ENCODE measurements at places on chromosomes 6 and 20. TPM values are rescaled to one million over a fixed set of nuclear protein-coding genes. Genes with fewer than 3 reads are reported as not detected.

WFDC5 gene
- total RNA-seq, result not detected

PSORS1C1 gene
- not detected for total RNA-seq

DNA sequence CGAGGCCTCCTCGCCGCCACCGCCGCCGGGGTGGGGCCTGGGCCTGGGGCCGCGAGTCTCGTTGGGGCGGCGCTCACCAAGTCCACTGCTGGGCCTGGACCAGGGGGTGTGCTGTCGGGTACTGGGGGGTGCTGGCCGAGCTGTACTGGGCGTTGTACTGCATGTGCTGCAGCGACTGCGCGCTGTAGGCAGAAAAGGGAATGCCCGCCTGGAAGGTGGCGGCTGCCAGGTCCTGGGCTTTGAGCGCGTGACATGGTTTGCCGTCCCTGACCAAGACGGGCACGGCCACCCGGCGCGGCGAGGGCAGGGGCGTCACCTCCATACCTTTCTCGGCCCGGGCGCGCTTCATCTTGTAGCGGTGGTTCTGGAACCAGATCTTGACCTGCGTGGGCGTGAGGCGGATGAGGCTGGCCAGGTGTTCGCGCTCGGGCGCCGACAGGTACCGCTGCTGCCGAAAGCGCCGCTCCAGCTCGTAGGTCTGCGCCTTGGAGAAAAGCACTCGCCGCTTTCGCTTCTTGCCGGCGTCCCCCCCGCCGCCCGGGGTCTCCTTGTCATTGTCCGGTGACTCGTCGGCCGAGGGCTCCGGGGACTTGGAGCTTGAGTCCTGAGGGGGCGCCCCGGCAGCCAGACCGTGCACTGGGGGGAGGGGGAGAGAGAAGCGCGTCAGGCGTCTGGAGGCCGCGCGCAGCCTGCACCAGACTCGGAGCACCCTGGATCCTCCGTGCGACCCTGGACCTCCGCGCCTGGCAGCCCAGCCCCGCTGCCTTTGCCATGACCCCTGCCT lies 1.8 kb downstream of the NKX2-2 start:
- no peak for DNase-seq

DNA sequence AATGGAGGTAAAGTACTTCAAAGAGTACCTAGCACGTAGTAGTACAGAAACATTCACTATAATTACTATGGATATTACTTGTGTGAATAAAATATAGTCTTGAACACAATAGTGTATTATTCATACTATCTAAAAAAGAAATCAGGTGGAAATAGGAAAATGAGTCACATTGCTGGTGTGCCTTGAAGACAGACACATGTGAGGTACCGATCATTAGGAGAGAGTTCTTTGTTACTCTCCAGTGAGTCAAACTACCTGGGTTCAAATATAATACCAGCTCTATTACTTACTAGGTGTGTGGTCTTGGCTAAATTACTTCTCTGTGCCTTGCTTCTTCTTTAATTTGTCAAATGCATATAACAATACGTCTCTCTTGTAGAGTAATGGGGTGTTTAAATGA lies 50.8 kb upstream of the BEND6 start:
- DNase-seq, result no peak

DNA sequence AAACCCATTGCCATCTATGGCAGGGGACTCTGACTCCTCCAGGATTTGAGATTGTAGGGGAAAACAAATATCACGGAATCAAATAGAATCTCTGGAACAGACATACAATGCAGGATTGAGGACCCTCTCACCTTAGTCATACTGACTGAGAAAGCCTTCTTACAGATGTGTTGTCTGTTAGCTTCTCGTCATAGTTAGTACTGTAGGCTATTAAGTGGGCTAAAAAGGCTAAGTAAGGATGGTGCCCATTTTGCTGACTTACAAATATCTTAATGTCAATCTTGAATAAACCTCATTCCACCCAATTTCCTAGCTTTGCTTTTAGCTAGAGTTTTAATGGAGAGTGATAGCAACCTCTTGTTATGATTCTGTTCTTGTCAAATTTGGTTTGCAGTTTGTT lies 352.4 kb downstream of the QKI start:
- DNase-seq, result no peak

DNA sequence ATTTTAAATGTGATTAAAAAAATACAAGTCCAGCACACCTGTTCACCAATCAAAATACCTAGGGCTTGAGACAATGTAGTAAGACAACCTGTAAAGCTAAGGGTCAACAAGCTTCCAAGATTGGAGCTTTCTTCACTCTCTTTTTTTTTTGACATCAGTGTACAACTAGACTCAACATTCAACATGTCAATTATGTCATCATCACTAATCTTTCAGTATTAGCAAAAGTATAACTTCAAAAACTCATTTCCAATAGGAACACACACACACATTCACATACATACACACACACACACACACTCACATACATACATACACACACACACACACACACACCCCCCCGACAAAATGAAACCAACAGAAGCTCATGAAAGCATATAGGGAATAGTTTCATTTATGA lies 26.0 kb downstream of the PRKN start:
- no peak for DNase-seq

DNA sequence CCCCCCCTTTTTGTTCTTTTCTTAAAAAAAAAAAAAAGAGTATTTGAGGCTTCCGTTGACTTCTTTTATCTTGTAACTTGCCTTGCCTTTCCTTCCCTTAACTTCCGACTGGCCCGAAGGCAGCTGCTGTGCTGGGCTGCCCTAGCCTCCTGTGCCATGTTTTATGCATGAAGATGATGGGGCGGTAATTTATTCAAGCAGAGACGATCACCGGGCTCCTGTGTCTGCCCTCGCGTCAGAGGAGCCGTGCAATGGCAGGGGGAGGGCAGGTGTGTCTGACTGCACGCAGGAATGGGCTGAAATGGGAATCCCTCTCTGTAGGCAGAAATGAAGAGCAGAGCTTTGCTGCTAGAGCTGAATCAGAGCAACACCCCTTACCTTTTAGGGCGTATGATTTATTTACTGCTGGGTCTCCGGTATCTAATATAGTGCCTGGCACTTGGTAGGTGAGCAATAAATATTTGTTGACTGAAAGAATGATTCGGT lies 106.3 kb upstream of the RIPOR2 start:
- no peak for DNase-seq

Data from natural killer cell treated with Interleukin-12 subunit alpha and Interleukin-12 subunit beta and Interleukin-15 and Interleukin-18, amount 100 ng/mL, for 72 hours (primary cell).